Endodermal cell (in vitro differentiated cells): ENCODE measurements at places on chromosomes 5 and 9. TPM values are rescaled to one million over a fixed set of nuclear protein-coding genes. Genes with fewer than 3 reads are reported as not detected.

GRCh38 chr9:6757132-6757455, 679 bp upstream of the KDM4C start:
- no peak for DNase-seq

GRCh38 chr5:96818125-96818788, 10.5 kb upstream of the ERAP1 start:
- DNase-seq = no peak

- peak; percentile 99 for DNase-seq
Observed at GRCh38 chr5:141524604-141525597, 36.0 kb downstream of the PCDHGC5 start.

CLIC3 gene
- total RNA-seq = 0.43 TPM in 1 of 2 replicates, not detected in the other
